Tibial nerve (tissue), 4 donors: ENCODE measurements at places on chromosomes 13 and 19.

DNA sequence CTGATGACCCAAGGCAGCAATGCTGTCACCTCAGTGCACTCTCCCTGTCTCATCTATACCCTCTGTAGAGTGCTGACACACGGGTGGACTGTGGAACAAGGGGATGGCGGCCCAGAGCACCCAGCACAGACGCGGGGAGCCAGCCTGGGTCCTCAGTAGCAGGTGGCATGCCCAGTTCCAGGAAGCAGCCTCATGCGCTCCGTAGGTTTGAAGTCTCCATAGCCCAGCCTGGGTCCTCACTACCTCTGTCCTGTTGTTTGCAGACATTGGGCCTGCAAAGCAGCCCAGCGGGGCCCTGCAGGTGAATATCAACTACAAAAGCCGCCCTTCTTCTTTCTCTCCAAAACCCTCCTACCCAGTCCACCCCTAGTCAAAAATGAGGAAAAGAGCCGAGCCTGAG lies 5.0 kb upstream of the SLC7A9 start:
- H3K27ac ChIP-seq: no peak overlapping the region
- no peak overlapping the region for H3K4me3 ChIP-seq
- H3K4me1 ChIP-seq: no peaks in the 10 kb centered on the region
- H3K36me3 ChIP-seq: no peaks in the 10 kb centered on the region
- no peak for DNase-seq

- no peaks in the 10 kb centered on the region for H3K36me3 ChIP-seq
- no peak for DNase-seq
- H3K4me3 ChIP-seq: no peak overlapping the region
- no peak overlapping the region for H3K27ac ChIP-seq
Measured at GRCh38 chr13:107753748-107754147, 461.6 kb downstream of the LIG4 start.

DNA sequence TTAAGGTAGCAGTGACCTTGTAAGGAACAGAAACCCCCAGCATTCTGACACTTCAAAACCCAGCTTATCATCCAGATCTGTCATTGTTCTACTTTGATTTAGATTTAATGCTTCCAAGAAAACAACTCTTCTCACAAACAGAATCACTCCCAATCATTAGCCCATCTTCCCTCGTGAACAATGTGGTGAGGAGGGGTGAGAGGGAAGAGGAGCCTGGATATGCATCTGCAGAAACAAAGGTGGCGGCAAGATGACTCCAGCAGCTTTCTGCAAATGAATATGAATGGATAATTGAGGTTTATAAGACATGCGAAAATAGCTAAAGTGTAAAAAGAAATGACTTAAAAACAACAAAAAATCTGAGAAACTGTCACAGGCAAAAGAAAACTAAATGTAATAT lies 859.9 kb upstream of the SLC10A2 start:
- H3K4me1 ChIP-seq: no peaks in the 10 kb centered on the region
- H3K27ac ChIP-seq: no peak overlapping the region
- H3K36me3 ChIP-seq: no peaks in the 10 kb centered on the region
- no peaks in the 10 kb centered on the region for H3K27me3 ChIP-seq

DNA sequence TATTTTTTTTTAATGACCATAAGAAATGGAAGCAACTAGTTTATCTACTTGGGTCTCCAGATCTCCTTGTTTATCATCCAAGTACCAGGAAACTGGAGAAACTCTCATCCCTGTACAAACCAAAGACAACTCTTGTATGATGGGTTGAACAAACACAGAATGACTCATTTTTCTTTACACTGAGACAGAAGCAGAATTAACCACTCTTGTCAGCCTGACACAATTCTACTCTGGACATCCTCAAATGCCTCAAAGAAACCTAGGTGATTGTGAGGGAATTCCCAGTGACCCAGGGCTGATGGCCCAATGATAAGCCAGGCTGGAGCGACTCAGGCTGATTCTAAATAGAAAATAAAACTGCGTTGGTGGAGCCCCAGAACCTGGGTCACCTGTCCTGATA lies 151.5 kb downstream of the ZNF737 start:
- H3K4me1 ChIP-seq: no peaks in the 10 kb centered on the region
- H3K27me3 ChIP-seq: no peaks in the 10 kb centered on the region
- no peak for DNase-seq
- H3K4me3 ChIP-seq: no peak overlapping the region

DNA sequence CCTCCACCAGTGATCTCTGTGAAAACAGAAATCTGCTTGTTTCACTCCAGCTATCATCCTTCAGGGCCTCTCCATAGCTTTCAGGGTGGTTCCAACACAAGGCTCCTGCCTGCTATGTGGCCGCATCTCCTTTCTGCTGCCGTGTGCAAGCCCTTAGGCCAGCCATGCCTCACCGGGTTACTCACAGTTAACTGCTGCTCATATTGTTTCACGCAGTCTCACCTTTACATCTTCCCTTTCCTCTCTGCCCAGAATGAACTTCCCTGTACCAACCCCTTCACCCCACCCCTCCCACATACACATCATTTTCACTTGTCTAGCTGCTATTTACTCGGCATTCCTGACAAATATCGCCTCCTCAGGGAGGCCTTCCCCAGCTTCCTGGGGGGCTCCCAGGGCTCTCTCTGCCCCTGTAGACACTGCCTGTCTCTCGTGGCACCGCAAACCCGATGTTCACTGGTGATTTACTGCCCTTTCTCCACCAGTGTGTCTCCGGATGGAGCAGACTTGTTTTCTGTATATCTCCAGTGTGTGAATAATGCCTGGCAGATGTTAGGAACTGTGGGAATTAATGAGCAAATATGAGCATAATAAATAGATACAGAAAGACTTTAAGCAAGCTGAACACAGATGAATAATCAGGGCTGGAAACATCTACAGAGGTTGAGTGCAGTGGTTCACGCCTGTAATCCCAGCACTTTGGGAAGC lies 39.3 kb upstream of the GPR183 start:
- peaks cover 77% of the 10 kb centered on the region for H3K36me3 ChIP-seq
- H3K27me3 ChIP-seq: no peaks in the 10 kb centered on the region
- DNase-seq: no peak
- no peaks in the 10 kb centered on the region for H3K4me1 ChIP-seq
- H3K27ac ChIP-seq: no peak overlapping the region
- H3K4me3 ChIP-seq: no peak overlapping the region

GRCh38 chr19:46031781-46032596 lies 8.8 kb downstream of the IGFL4 start:
- no peaks in the 10 kb centered on the region for H3K36me3 ChIP-seq
- H3K4me3 ChIP-seq: no peak overlapping the region
- no peak for DNase-seq
- no peaks in the 10 kb centered on the region for H3K4me1 ChIP-seq
- H3K27me3 ChIP-seq: no peaks in the 10 kb centered on the region
- H3K27ac ChIP-seq: no peak overlapping the region

GRCh38 chr13:93066187-93066586 lies 160.4 kb upstream of the GPC6 start:
- H3K27me3 ChIP-seq: no peaks in the 10 kb centered on the region
- no peak overlapping the region for H3K27ac ChIP-seq
- H3K4me1 ChIP-seq: no peaks in the 10 kb centered on the region
- no peak for DNase-seq
- no peaks in the 10 kb centered on the region for H3K36me3 ChIP-seq
- H3K4me3 ChIP-seq: no peak overlapping the region

GRCh38 chr13:48038761-48039160 lies 1.2 kb downstream of the NUDT15 start:
- H3K27me3 ChIP-seq: no peaks in the 10 kb centered on the region
- peaks cover 5% of the 10 kb centered on the region for H3K4me1 ChIP-seq
- no peaks in the 10 kb centered on the region for H3K36me3 ChIP-seq
- no peak for DNase-seq
- peak overlapping the region; percentile 94 for H3K27ac ChIP-seq

DNA sequence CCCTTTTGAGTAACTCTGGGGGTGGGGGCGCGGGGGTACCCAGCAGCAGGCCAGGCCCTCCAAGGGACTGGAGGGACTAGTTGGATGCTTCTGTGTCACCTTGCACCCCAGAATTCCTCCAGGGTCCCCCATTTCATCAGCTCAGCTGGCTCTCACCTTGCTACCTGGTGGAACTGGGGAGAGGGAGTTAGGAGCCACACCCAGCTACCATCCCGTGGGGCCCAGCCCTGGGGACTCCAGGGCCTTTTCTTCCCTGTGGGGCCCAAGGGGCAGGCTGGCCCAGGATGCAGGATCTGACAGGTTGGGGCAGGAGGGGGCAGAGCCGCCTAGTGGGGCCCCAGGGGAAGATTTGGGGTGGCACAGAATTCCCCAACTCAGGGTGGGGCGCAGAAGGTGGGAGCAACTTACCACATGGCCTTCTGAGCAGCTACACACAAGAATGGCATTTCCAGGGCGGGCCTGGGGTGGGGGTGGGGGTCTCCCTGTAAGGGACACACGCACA lies 32.8 kb upstream of the NANOS3 start:
- H3K27ac ChIP-seq: peak overlapping the region; percentile 96
- no peak overlapping the region for H3K4me3 ChIP-seq

DNA sequence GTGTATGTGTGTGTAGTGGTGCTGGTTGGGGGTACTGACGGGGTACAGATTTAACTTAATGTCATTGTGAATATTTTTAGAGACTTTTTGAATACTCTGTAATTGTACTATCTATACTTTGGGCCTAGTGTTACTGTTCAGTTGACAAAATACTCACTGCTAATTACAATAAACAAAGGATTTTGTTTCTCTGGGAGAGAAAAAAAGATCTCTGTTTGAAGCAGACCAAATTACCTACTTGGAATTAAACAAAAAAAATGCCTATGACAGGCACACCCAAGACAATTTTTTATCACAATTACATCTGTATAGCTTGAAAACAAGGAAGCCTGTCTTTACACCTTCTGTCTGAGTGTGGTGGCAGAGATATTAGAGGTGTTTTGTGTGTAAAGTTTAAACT lies 45.1 kb downstream of the OLFM4 start:
- H3K27ac ChIP-seq: no peak overlapping the region
- no peaks in the 10 kb centered on the region for H3K27me3 ChIP-seq
- no peaks in the 10 kb centered on the region for H3K36me3 ChIP-seq
- no peak for DNase-seq
- no peak overlapping the region for H3K4me3 ChIP-seq

DNA sequence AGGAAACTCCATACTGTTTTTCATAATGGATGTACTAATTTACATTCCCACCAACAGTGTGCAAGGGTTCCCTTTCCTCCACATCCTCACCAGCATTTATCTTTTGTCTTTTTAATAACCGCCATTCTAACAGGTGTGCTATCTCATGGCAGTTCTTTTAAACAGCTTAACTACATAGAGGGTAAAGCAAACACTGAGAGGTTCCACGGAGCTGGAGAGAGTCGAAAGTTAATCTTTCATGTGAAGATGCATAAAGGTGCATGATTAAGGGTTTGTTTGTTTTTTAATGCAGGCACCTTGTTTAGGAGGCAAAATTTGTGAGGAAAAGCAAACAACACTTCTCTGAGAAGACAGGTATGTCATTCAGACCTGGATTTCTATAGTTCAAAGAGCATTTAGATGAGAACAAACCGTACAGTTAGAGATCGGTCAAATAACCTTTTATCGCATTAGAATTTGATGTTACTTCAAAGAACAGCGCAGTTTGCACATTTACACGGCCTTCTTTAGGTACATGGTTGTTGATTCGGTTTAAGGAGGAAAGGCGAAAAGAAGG lies 193.9 kb downstream of the RBM26 start:
- no peak for DNase-seq
- H3K27me3 ChIP-seq: no peaks in the 10 kb centered on the region
- H3K4me3 ChIP-seq: no peak overlapping the region
- H3K27ac ChIP-seq: no peak overlapping the region

GRCh38 chr13:114024603-114025404 lies 50.9 kb upstream of the C13orf46 start:
- H3K27ac ChIP-seq: peak overlapping the region; percentile 23
- H3K4me3 ChIP-seq: no peak overlapping the region
- H3K27me3 ChIP-seq: no peaks in the 10 kb centered on the region
- DNase-seq: no peak
- H3K36me3 ChIP-seq: peaks cover 77% of the 10 kb centered on the region

DNA sequence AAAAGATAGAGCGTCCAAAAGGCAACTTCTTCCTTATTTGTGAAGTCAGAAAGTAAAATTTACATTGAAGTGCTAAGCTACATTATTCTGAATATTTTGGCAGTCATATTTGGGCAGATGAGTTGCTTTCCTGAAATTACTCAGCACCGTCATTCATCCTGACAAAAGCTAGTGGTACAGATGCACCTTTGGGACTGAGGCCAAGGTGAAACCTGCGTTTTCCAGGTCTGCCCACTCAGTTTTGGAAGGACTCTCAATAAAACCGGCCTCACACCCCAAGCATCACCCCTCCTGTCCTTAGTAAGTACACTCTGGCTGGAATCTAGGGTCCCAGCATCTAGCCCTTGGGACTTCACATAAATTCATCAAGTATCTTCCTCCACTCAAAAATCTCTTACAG lies 187.5 kb downstream of the TM9SF2 start:
- no peaks in the 10 kb centered on the region for H3K4me1 ChIP-seq
- no peaks in the 10 kb centered on the region for H3K27me3 ChIP-seq
- no peak overlapping the region for H3K4me3 ChIP-seq
- H3K36me3 ChIP-seq: no peaks in the 10 kb centered on the region
- DNase-seq: no peak

- DNase-seq: no peak
- peak overlapping the region; percentile 72 for H3K27ac ChIP-seq
- no peaks in the 10 kb centered on the region for H3K4me1 ChIP-seq
- no peaks in the 10 kb centered on the region for H3K36me3 ChIP-seq
Measured at GRCh38 chr13:42720113-42720857, 61.1 kb upstream of the FAM216B start.

DNA sequence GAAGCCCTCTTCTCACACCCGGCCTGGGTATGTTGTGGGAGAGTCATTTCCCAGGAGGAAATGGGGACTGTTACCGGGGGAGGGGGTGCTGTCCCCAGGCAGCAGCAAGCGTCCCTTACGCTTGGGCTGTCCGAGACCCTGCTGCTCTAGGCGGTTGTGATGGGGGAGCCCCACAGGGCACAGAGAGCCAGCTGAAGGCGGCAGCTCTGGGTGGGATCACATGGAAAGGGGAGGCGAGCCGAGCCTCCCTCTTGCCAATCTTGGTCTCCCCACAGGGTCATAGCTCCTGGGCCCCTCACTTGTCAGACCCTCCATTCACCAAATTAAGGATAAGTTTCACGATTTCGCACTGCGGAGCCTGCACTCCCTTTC lies 22.0 kb downstream of the EPN1 start:
- no peaks in the 10 kb centered on the region for H3K27me3 ChIP-seq
- H3K4me3 ChIP-seq: no peak overlapping the region
- no peaks in the 10 kb centered on the region for H3K36me3 ChIP-seq
- no peaks in the 10 kb centered on the region for H3K4me1 ChIP-seq
- DNase-seq: no peak

DNA sequence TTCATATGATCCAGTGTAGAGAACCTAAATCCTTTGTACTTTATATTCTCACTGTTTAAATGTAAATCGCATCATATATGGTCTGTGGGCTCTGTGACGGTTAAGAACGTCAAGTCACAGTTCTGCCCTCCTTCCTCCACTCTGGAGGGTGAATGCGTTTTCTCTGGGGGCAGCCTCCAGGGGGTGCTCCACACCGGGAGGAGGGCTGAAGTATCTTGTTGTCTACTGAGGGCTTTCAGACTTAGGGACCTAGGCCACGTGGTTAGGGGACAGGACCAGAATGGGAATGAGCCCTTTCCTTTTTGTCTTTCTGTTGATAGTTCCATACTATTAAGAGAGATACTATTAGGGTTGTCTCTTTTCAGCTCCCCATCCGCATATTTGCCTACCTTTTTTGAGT lies 504.9 kb downstream of the FGF9 start:
- no peak overlapping the region for H3K27ac ChIP-seq
- H3K4me3 ChIP-seq: no peak overlapping the region
- DNase-seq: no peak
- no peaks in the 10 kb centered on the region for H3K27me3 ChIP-seq
- H3K36me3 ChIP-seq: no peaks in the 10 kb centered on the region
